ENCODE measurements at places on chromosomes 12 and 14.

GRCh38 chr12:69073035-69073434 lies 140.1 kb upstream of the CPM start:
- no peak for DNase-seq

DNA sequence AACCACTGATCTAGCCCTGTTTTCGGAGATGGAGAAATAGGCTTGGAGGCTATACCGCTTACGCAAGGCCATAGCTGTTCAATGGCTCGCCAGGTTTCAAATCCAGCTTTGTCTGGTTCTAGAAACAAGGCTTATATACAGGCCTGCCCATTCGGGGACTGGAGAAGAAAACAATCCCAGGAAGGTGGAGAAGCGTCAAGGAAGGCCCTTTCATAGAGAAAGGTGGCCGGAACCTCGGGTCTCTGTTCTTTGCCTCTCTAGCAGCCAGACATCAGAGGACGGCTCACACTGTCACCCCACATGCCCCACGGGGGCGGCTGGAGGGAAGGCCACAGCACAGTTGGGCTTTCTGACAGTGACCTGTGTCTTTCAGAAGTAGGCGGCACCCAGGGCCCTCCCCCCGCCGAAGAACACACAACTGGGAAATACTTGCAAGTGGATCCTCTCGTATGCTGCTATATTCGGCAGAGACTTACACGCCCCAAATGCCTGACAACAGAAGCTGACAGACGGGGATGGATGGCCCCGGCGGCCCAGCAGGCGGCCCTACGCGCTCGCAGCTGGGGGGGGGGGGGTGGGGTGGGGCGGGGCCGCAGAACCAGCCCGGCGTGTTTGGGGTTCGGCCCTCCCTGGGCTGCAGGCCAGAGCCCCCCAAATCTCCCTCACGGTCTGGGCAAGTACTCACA lies 4.5 kb upstream of the SETD1B start:
- DNase-seq: no peak

DNA sequence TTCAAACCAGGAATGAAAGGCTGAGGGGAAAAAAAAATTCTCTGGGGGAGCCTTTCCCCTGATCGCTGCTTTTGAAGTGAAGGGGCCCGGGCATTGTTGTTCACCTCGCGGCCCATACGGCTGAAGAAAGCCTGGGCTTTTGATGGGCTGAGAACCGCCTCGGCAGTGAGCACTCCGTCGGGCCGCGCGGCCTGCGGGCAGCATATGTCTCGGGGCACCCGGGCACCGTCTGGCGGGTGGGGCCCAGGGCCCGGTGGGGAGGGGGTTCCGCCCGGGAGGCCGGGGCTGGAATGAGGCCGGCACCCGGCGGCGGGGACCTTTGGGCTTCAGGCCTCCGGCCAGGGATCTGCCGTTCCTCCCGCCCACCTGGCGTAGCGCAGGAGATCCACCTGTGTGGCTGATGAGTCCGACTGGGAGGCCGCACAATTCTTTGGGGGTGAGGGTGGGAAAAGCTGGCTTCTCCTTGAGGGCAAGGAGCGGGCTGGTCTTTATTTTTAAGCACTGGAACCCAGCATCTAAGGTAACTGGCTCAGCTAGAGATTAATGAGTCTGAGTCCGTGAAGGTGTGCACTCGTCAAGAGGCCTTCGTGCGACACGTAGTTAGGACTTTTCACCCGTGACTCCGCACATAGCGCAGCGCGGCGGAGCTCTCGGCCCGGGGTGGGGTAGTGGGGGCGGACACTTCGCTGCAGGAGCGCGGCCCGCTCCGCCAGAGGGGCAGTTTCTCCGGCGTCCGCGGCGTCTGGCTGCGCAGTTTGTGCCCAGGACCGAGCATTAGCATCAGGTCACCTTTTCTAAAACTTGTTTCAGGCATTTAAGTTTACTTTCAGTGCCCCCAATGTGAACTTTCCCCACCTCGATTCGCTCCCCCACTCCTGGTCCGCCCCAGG lies 10.6 kb downstream of the FOXA1 start:
- no peak for DNase-seq

DNA sequence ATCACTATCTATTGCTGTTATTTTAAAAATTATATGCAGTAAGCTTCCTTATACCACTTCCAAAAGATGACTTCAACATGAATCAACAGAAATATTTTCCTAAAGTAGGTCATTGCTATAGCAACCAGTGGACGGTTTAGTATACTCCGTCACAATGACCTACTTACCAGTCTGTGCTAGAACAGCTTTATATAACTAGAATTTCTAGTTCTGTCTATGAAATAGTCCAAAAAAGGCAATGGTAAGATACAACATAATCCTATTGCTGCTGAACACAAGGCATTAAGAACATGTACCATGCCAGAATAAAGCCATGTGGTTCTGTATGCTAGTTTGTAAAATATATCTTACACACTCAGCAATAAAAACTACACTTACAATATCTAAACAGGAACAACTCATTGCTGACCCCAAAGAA lies 40.7 kb upstream of the MTERF2 start:
- no peak for DNase-seq

- no peak for DNase-seq
These were observed 32.3 kb downstream of the BCL11B start for GRCh38 chr14:99239661-99240092.

- no peak for DNase-seq
These were observed 123.0 kb downstream of the BCL11B start for GRCh38 chr14:99148861-99149610.

DNA sequence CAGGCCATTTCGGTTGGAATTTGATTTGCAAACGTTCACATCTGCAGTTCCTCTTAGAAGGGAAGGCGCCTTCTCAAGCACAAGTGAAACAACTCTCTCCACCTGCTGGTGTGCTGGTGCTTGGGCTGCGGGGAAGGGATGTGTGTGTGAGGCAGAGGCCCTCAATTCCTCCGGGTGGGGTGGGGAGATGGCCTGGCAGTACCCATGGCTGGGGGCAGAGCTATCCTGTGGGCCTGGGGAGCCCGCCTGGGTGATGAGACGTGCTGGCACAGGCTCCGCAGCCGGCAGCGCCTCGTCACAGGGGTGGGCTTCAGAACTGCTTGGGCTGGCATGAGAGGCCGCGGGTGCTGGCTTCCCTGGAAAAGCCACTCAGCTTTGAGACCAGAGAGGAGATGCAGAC lies 28.9 kb upstream of the TDRD9 start:
- no peak for DNase-seq

DNA sequence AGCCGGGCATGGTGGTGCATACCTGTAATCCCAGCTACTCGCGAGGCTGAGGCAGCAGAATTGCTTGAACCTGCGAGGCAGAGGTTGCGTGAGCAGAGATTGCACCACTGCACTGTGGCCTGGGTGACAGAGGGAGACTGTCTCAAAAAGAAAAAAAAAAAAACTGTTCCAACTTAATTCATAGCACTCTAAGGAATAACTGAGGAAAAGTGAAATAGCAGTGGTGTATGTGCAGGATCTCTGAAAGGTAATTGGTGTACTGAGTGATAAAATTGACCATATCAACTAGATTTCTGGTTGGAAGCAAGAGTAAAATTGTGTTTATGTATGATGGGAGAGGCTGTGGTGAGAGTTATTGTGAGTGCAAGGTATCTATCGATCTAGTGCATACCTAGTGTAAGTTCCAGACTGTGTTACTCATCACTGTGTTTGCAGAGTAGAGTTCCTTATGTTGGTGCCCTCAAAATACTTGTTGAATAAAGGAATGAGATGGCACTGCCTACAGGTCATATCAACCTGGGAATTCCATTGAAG lies 6.3 kb downstream of the CAND1 start:
- DNase-seq: no peak

All from activated T-cell treated with anti-CD3 and anti-CD28 coated beads for 4 hours (primary cell).